CD4-positive, alpha-beta T cell treated with Interleukin-4 for 4 hours (primary cell): ENCODE measurements at places on chromosomes 4 and X.

- peak; percentile 5 for DNase-seq
These were observed 57.3 kb upstream of the AP1S2 start for GRCh38 chrX:15911734-15912550.

DNA sequence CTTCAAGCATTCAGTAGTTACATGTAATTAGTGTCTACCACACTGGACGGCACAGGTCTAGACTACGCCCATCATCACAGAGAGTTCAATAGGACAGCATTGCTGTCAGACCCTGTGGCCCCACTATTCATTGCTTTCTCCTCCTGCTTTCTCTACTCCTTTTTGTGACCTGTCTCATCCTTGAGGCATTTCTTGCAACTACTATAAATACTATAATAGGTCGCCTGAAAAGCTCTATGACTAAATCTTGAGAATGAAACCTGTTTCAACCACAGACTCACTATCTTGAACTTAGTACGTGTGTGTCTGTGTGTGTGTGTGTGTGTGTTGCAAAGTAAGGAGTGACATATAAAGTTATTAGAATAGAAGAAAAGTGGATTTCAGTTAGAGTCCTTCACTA is 252.9 kb upstream of the KLF3 start:
- no peak for DNase-seq

- DNase-seq: no peak
These were observed 40.4 kb upstream of the PDLIM5 start for GRCh38 chr4:94411296-94411695.

DNA sequence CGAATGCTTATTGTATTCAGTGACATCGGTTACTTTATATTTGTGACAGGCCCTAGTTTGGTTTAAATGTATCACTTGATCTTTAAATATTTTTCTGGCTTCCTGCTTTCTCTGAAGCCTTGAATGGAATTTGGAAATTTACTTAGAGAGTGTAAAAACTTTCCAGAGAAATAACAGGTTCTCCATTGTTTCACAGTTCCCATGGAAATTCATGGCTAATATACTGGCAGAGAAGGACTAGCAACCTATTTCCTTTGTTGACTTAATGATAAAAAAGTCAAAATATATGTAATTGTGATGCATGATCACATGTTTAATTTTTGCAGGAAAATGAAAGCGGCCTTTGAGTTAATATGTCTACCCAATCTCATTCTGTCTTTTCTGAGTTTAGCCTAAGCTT is 13.2 kb downstream of the NEIL3 start:
- DNase-seq: no peak

DNA sequence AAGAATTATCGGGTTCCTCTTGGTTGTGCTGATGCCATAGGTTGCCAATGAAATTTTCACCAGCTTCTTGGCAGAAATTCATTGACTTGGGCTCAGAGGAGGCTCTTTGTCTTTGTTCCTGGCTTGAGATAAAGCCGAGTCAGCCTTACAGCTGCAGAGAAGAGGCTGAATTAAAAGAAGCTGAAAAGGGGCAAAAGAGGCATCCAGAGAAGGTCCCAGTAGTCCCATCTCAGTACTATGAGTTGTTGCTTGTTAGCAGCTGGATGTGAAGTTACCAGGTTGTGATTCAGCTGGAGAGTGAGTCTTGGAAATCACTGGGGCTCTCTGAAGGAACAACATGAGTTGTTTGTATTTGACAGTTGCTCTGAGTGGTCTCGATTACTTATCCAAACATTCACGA is 59.7 kb downstream of the SMAD1 start:
- DNase-seq: no peak

DNA sequence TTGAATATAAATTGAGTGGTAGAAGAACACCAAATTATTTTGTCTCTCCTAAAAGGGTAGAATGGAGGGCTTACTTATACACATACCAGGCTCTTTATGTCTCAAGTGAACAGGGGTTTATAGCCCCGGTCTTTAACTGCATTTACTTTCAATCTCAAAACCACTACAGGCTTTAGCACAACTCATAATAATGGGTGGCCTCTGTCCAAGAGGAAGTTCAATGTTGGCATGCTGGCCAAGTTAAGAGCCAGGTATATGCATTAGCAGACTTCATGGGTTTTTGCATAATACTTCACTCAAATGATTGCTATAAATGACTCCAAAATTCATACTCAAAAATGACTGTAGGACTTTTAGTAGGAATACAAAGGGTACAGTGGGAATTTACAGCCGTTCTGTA is 118.5 kb upstream of the OTUD4 start:
- no peak for DNase-seq

GRCh38 chrX:10656214-10656613 is 35.8 kb upstream of the MID1 start:
- DNase-seq: no peak

DNA sequence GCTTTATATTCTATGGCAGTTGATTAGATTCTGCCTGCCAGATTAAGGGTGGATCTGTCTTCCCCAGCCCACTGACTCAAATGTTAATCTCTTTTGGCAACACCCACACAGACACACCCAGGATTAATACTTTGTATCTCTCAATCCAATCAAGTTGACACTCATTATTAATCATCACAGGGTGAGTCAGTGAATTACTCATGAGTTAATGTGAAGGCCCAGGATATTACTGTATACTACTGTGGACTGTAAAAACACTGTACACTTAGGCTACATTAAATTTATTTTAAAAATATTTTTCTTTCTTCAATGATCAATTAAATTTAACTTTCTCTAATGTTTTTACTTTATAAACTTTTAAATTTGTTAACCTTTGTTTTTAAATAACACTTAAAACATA is 87.7 kb downstream of the NAP1L3 start:
- DNase-seq: no peak

GRCh38 chrX:73266766-73267165 is 52.1 kb upstream of the NAP1L2 start:
- DNase-seq: no peak

DNA sequence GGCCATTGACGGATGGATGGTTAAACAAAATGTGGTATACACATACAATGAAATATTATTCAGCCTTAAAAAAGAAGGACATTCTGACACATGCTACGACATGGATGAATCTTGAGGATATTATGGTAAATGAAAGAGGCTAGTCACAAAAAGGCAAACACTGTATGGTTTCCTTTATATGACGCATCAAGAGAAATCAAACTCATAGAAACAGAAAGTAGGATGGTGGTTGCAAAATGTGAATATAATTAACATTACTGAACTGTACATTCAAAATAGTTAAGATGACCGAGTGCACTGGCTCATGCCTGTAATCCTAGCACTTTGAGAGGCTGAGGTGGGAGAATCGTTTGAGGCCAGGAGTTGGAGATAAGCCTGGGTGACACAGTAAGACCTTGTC is 9.5 kb upstream of the CASK start:
- DNase-seq: no peak

GRCh38 chr4:174707902-174708301 is 121.1 kb downstream of the GLRA3 start:
- no peak for DNase-seq

- DNase-seq: no peak
These were observed 4.6 kb upstream of the CCDC120 start for GRCh38 chrX:49054073-49054762.

DNA sequence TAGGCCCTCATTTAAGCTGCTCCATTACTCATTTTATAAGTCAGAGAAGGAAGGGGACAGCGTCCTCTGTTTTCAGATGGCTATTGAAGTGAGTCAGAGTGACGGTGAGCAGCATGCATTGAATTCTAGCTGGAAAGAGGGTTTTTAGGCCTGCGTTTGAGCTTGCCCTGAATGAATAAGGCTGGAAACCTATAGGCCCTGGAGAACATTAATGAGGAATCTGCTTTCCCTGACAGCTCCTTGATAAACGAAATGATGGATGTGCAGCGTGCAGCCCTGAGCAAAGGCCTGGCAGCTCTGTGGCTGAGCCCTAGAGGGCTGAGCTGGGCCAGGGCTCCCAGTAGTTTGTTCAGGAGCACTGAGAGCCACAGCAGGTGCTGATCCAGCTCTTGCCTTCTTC is 33.4 kb downstream of the TBL1X start:
- no peak for DNase-seq

- no peak for DNase-seq
These were observed 46.8 kb downstream of the TRIM61 start for GRCh38 chr4:164930647-164931046.

GRCh38 chr4:75596061-75596460 is 34.3 kb downstream of the CDKL2 start:
- no peak for DNase-seq

- DNase-seq: no peak
These were observed 42.6 kb downstream of the ADGRA3 start for GRCh38 chr4:22473268-22473667.

- peak; percentile 88 for DNase-seq
These were observed at the start of gene FAM241A for GRCh38 chr4:112145326-112145789. TSS of gene FAM241A (plus strand) at chr4:112145454. CDS start at chr4:112145581, 127 bp downstream.

- no peak for DNase-seq
These were observed 143.6 kb upstream of the FAM47A start for GRCh38 chrX:34275699-34276098.

DNA sequence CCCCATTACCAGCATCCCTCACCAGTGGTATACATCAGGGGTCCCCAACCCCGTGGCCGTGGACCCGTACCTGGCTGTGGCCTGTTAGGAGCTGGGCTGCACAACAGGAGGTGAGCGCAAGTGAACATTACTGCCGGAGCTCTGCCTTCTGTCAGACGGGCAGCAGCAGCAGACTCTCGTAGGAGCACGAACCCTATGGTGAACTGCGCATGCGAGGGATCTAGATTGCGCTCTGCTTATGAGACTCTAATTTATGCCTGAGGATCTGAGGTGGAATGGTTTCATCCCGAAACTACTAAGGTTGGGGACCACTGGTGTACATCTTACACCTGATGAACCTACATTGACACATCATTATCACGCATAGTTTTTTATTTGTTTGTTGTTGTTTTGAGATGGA is 52.8 kb upstream of the DHX15 start:
- DNase-seq: no peak

GRCh38 chrX:71236836-71237235 is 13.8 kb downstream of the GJB1 start:
- DNase-seq: no peak

- DNase-seq: no peak
These were observed 316.0 kb downstream of the TRIML1 start for GRCh38 chr4:188455062-188455752.

DNA sequence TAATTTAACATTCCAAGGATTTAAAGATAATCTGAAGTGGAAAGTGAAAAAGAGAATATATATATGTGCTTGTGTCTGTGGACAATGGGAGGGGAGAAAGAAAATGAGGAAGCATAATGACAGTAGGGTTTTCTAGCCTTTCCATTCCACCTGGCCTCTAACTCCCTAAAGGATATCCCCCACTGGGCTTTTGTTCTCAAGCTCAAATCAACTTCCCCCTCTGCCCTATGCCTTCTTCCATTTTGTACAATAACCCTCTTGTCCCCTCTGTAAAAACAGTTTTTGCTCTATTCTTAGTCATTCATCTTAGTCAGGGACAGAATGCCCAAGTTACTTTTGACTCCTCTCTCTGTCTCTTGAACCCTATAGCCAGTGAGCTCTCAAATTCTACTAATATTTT is 23.6 kb downstream of the ANTXR2 start:
- no peak for DNase-seq

DNA sequence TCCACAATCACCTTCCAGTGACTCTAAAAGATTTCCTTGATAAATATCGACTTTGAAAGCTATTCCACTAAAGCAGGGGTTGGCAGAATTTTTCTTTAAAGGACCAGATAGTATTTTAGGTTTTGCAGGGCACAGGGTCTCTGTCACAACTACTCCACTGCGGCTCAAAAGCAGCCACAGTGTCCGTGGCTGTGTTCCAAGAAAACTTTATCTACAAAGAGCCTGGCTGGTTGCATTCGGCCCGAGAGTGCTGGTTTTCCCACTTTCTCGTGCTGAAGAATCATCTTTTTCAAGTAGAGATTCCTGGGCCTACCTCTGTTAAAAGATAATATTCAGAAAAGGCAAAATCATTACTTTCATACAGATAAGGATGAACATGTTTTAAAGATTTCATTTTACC is 55.6 kb downstream of the TSPAN7 start:
- no peak for DNase-seq

GRCh38 chr4:169621731-169622492 is 1.5 kb downstream of the CLCN3 start:
- DNase-seq: peak; percentile 94

DNA sequence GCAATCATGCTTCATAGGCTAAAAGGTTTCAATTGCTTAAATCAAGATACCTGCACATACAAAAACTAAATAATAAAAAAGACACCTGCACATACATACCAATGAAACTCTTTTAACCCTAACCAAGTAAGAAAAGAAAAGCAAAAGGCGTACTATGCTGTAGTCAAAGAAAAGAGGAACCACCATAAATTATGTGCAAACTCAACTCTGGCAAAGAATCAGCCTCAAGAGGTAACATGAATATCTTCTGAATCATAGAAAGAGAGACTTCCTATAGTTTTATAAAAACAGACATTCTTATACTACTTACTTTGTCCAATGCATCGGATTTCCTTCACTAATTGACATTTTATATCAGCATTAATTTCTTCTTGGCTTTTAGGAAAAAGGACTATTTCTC is 29.3 kb downstream of the MMGT1 start:
- no peak for DNase-seq

- peak; percentile 86 for DNase-seq
These were observed 56.4 kb downstream of the IRF2 start for GRCh38 chr4:184417802-184418511.

- DNase-seq: peak; percentile 60
These were observed 48.2 kb downstream of the TMEM156 start for GRCh38 chr4:38983787-38984598.

- no peak for DNase-seq
These were observed 42.2 kb upstream of the SMIM10 start for GRCh38 chrX:134948333-134949241.

- DNase-seq: no peak
These were observed 254.2 kb downstream of the CBR4 start for GRCh38 chr4:168755598-168756477.

DNA sequence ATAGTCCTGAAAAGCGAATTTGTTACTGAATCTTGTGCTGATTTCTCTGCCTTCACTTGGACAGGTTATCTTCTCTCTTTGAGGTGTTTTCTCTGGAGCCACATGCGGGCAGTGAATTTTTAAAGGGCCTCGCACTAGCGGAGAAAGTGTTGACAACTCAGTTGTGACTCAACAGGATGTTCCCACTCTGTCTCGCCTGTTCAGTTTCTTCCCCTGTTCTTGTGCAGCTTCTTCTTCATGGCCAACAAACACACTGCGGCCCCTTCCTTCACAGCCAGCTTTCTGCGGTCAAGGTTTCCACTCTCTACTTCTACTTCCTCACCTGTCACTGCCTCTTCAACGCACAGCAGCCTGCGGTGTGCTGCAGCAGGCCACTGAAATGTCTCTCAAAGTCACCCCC is 1.1 kb upstream of the SHROOM4 start:
- no peak for DNase-seq
